GM18507 (cell line): ENCODE measurements at places on chromosomes 4 and X.

GRCh38 chr4:140944199-140944515 lies 188.0 kb upstream of the TBC1D9 start:
- no peak for DNase-seq

DNA sequence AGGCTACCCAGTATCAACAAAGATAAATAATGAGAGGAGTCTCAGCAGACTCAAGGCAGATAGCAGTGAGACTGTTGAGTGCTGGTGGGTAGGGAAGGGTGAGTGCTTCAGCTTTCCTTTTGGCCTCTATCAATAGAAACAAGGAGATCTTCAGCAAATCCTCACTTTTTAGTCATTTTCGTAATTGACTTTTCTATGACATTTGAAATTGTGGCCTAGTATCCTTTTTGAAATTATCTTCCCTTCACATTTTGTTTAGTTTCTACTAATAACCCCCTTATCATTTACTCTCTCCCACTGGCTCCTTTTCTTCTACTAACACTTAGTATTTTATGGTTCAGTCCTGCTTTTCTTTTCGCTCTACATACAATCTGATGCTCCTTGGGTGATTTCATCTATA lies 44.9 kb downstream of the LIN54 start:
- DNase-seq = no peak

GRCh38 chrX:41828826-41829225 lies 94.5 kb downstream of the CASK start:
- no peak for DNase-seq

GRCh38 chr4:155543126-155543765 lies 123.4 kb upstream of the GUCY1A1 start:
- no peak for DNase-seq

GRCh38 chrX:45709381-45709780 lies 508.7 kb upstream of the DIPK2B start:
- no peak for DNase-seq
